Right atrium auricular region (tissue), 2 donors: ENCODE measurements at places on chromosomes 7 and 10. TPM values are rescaled to one million over a fixed set of nuclear protein-coding genes. Genes with fewer than 3 reads are reported as not detected.

CYP3A4 gene
- 0.43 TPM for total RNA-seq

FAM180A gene
- 5.9 TPM for total RNA-seq

GRCh38 chr7:4195660-4196059, 486.4 kb upstream of the FOXK1 start:
- DNase-seq, result no peak

GRCh38 chr10:124340033-124340760, 78.5 kb downstream of the OAT start:
- DNase-seq, result no peak

AKR1B1 gene
- total RNA-seq, result 69.1 TPM

- DNase-seq, result no peak
These were observed 319.2 kb downstream of the PARD3 start for GRCh38 chr10:34495938-34496337.

GRCh38 chr10:118455181-118455695, 113.1 kb upstream of the FAM204A start:
- no peak for DNase-seq

- DNase-seq, result no peak
These were observed 80.7 kb upstream of the RPA3 start for GRCh38 chr7:7799138-7799537.

DNA sequence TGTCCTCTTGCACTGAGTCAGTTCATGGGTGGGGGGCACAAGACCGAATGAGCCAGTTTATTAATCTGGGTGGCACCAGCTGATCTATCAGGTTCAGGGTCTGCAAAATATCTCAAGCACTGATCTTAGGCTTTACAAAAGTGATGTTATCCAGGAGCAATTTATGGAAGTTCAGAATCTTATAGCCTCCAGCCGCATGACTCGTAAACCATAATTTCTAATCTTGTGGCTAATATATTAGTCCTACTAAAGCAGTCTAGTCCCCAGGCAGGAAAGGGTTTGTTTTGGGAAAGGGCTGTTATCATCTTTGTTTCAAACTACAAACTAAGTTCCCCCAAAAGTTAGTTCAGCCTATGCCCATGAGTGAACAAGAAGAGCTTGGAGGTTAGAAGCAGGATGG, 33.9 kb downstream of the AKR1C8 start:
- DNase-seq, result no peak
